CD8-positive, alpha-beta memory T cell (primary cell): ENCODE measurements at places on chromosomes 4 and X.

- DNase-seq: no peak
Measured at GRCh38 chrX:140229191-140229590, 263.9 kb upstream of the CXorf66 start.

GRCh38 chrX:3191796-3192195 lies 150.5 kb downstream of the ARSF start:
- no peak for DNase-seq

GRCh38 chrX:108019382-108019875 lies 25.4 kb upstream of the VSIG1 start:
- no peak for DNase-seq

GRCh38 chrX:129761596-129761995 lies 18.2 kb upstream of the SASH3 start:
- DNase-seq: no peak

- DNase-seq: no peak
Measured at GRCh38 chr4:138835832-138836533, 179.6 kb upstream of the NOCT start.

DNA sequence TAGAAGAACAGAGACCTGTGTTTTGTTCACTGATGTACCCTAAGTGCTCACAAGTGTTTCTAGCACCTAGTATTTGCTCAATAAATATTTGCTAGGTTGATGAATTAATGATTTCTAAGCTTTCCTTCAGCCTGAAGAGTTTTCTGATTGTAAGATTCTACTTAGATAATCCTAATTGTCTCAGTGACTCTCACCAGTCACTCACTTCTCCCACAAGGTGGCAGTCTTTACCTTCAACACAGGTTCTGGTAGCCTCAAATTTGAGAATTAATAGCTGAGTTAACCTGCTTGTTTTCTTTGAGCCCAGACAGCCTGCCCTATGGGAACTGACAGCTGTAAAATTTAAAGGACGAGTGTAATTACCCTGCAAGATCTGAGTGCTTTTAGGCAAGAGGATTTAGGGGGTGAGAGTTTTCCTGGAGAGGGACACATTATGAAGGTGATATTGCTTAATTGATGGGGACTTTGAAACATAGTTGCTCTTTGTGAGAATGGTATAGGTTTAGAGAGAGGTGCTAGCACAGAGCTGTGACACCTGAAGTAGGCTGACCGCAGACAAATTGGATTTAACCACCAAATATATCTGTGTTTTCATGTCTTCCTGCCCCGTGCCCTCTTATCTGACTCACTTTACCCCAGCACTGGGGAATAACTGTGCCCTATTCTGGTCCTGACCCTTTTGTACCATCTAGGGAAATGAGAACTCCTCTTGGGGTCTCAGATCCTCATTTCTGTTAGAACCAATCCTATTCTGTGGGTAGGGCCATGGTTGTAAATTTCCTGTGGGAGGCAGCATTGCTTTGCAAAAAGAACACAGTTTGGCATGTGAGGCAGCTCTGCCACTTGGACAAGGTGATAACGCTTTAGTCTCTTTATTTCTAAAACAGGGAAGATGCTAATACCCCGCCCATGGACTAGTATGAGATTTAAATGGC lies 27.7 kb downstream of the CD38 start:
- DNase-seq: peak; percentile 54

GRCh38 chrX:44314808-44315207 lies 28.7 kb downstream of the EFHC2 start:
- DNase-seq: no peak
